ENCODE measurements at places on chromosomes 6 and 20.

DNA sequence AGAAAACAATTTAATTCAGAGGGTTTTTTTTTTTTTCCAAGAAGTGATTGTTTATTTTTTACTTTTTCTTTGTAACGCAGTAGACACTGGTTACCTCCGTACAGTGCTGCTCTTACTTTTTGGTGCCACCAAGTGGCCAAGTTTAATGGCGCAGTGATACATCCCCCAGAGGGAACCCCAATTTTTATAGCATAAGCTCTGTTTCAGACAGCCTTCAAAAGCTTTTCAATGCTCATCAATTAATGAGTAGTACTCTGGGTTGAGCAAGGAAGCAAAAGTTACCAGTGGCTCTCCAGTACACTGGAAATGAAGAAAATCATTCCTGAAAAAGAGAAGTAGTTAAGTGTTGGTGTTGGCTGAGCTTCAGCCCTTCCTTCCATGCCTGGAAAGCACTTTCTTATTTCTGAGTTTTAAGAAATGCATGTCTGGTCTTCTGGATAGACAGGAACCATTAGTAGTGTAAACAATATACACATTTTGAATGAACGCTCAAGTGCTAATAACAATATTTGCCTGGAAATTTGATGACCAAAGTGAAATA lies 129.1 kb upstream of the SMLR1 start:
- peak; percentile 46 for DNase-seq

DNA sequence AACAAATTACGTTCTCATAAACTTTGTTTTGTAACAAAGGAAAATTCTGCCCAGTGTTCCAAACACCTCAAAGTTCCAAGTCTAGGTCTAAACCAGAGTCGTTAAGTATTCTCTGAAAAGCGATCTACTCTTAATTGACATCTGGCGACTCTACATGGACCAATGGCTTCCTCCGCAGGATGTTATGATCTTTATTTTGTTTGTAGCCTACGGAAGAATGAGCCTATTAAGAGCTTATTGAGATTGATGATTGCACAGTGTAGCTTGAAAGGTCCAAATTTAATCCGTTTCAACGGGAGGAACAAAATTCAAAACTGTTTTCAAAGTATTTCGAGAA lies 61.1 kb downstream of the FAM217A start:
- no peak for DNase-seq

DNA sequence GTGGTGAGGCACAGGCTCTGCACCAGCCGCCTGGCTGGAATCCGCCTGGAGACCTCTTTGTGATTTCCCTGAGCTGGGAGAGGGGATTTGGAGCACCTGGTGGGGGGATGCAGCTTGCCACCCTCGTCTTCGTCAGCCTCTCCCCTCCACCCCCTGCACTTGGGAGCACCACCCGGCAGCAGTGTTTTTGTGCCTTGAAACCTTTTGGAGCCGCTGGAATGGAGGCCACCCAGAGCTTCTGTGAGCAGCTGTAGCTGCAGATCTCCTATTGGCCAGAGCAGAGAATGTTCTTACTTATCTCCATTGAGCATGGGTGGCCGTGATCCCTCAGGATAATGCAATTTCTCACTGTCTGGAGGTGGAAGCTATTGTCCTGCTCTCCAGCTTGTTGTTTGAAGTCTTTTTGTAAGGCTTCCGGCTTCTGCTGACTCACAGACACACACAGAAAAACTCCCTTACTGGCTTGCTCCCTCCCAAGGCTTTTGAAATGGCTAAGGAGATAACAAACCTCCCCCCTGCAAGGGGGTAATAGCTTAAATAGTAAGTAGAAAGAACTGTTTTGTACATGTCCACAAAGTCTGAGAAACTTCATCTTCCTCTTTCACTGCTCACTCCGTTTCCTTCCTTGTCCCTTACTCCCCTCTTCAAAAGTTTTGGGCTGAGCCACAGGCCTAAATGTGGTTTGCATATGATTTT lies 271.2 kb downstream of the PRL start:
- no peak for DNase-seq

- DNase-seq, result no peak
These were observed 28.3 kb downstream of the CDK5RAP1 start for GRCh38 chr20:33372993-33373441.

- no peak for DNase-seq
These were observed 37.0 kb downstream of the SYTL3 start for GRCh38 chr6:158686791-158687381.

GRCh38 chr20:32155017-32155981 lies 45.8 kb downstream of the TM9SF4 start:
- no peak for DNase-seq

DNA sequence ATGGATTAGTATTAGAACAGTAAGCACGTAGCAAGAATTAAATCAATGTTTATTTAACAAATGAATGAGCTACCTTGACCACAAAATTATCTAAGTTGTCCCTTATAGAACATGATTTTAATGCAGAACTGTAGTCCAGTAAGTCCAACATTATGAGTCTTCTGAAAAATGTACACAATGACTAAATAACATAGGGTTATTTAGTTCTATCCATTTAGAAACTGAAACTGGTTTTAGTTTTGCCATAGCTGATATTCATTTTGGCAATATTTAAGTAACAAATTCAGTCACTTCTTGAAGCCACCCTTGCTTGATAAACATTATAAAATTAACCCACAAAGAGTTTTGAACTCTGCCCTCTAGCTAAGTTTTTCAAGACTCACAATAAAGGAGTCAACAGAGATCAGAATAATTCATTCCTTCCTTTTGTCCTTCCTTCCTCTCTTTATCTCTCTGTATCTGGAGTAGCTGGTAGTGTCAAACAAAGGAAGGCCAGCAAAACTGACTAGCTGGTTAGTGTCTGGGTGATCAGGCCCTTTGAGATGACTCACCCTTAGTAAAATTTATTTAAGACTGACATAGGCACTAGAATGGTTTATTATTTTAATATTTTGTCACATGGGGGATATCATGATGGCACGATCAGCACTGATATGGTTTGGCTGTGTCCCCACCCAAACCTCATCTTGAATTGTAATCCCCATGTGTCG lies 115.1 kb downstream of the BTBD9 start:
- no peak for DNase-seq

GRCh38 chr6:97423190-97423589 lies 140.2 kb upstream of the MMS22L start:
- no peak for DNase-seq

- DNase-seq, result no peak
These were observed 906.8 kb downstream of the GRIK2 start for GRCh38 chr6:102300350-102300749.

GRCh38 chr6:126767711-126768110 lies 350.8 kb upstream of the RSPO3 start:
- no peak for DNase-seq

DNA sequence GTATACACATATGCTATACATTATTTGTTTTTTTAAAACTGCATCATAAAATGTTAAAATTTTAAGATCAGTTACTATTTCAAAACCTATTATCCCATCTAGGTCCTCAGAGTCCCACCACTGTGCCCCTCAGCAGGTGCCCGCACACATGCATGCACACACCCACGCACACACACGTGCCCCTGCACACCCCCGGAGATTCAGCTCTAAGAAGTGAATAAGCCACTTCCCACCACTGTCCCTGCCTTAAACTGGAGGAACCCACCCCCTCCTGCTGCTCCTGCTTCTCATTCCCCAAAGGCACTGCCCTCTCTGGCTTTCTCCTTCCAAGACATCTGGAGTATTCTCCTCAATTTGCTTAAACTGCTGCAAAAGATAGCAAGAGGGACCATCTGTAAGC lies 5.4 kb upstream of the FAM210B start:
- no peak for DNase-seq

DNA sequence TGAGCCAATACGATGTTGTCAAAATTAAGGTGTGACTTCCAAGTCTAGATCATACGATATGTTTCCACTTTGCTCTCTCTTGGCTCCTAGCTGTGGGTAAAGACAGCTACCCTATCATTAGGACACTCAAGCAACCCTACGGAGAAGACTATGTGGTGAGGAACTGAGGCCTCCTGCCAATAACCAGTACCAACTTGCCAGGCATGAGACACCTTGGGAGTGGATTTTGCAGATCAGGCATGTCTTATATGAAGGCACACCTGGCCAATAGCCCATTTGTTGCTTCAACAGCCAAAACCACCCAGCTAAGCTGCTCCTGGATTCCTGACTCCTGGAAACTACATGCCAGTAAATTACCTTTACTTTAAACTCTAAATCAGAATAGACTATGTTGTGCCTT lies 863.4 kb downstream of the DHX35 start:
- no peak for DNase-seq

GRCh38 chr6:111982681-111983080 lies 71.2 kb upstream of the CCN6 start:
- no peak for DNase-seq

DNA sequence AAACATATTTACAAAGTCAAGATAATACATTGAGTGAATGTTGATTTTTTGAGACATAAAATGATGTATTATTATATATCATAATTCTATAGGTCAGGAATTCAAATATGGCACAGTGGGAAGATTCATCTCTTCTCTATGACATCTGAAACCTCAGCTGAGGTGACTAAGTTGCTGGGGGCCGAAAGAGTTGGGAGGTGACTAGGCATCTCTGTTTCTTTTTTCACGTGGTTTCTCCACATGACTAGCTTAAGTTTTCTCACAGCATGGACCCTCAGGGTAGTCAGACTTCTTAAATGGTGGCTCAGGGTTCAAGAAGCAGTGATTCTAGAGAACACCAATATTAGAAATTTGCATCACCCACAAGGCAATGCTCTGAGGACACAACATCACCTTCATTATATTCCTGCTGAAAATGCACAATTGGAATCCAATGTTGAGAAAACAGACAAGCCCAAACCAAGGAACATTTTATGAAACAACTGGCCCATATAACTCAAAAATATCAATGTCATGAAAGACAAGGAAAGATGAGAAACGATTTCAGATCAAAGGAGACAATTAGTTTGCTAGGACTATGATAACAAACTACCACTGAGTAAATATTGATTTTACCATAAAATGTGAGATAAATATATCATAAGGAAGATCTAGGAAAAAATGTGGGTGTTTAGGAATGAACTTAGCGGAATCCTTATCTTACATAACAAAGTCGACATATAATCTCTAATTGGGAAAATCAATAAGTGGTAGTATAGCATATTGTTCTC lies 273.3 kb upstream of the IRAK1BP1 start:
- DNase-seq, result no peak

DNA sequence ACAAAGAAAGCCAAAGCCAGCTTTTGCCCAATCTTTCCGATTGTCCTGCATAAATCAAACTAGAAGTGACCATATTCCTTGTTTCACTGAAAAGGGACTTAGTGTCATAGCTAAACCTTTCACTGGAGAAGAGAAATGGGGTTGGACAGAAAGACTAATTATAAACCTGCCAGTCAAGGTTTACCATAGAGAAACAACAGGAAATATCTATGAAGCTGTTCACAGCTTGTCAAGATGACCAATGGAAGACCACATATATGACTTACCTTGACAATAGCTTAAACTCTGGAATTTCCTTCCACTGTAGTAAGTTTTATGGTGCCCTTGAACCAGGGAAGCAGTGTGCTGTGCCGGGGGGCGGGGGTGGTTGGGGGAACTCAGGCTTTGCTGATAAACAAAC lies 107.7 kb upstream of the PHACTR1 start:
- DNase-seq, result no peak

- no peak for DNase-seq
These were observed 256.3 kb downstream of the ADGRB3 start for GRCh38 chr6:68891419-68891818.

DNA sequence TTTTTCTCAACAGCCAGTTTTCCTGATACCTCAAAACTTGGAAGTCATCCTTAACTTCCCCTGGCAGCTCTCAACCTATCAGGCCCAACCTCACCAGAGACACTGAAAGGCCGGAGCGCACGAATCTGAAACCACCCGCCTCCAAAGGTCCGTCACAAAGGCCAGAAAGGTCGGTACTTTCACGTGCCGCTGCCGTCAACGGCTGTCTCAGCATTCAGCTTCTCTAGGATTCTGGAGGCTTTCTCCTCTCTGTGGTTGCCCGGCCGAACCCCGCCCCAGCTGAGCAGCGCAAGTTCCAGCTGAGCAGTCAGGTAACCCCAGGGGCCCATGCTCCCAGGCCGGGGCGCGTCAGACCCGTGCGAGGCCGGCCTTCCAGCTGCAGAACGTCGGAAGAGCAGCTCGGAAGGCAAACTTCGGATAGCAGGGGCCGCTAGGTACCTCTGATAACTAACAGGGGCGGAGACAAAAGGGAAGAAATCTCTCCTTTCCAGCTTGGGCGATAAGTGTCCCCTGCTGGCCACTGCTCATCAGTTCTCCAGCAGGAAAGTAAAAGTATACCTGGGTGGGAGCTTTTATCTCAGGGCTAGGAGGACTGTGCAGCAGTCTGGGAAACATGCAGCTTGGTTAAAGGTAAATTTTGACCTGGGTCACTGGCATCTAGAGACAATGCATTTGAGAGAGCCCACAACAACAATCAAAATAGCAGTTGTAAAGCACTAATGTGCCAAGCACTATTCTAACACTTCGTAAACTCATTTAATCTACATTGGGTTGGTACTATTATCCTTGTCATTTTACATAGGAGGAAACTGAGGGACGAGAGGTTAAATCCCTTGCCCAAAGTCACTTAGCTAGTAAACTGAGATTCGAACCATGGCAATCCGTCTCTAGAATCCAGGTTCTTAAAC lies 16.1 kb downstream of the ZSCAN12 start:
- DNase-seq, result peak; percentile 7

GRCh38 chr6:47209632-47210031 lies 100.1 kb downstream of the TNFRSF21 start:
- DNase-seq, result no peak

- DNase-seq, result peak; percentile 53
These were observed 19.0 kb downstream of the PACSIN1 start for GRCh38 chr6:34484899-34485298.

DNA sequence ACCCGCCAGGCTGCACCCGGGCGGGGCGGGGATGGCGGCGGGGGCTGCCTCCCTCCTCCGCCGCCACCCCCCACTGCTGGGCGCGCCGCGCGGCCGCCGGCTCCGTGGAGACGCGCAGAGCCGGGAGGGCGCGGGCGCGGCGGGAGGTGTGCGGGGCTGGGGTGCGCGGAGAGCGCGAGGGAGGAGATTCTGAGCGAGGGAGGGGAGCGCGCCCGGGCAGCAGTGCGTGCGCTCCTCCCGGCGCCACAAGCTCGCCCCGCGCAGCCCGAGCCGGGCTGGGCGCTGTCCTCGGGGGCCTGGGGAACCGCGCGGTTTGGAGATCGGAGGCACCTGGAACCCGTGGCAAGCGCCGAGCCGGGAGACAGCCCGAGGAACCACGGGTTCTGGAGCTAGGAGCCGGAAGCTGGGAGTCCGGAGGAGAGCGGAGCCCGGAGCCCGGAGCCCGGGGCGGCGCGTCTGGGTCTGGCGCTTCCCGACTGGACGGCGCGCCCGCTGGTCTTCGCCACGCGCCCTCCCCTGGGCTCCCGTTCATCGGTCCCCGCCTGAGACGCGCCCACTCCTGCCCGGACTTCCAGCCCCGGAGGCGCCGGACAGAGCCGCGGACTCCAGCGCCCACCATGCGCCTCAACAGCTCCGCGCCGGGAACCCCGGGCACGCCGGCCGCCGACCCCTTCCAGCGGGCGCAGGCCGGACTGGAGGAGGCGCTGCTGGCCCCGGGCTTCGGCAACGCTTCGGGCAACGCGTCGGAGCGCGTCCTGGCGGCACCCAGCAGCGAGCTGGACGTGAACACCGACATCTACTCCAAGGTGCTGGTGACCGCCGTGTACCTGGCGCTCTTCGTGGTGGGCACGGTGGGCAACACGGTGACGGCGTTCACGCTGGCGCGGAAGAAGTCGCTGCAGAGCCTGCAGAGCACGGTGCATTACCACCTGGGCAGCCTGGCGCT lies at the start of gene NTSR1:
NTSR1 (plus strand) TSS at position 246 of the 946 bp plus-strand sequence; CDS start at position 618, 372 bp downstream.
- DNase-seq, result no peak
